Left renal pelvis (tissue), 4 donors: ENCODE measurements at places on chromosomes 11 and 22.

DNA sequence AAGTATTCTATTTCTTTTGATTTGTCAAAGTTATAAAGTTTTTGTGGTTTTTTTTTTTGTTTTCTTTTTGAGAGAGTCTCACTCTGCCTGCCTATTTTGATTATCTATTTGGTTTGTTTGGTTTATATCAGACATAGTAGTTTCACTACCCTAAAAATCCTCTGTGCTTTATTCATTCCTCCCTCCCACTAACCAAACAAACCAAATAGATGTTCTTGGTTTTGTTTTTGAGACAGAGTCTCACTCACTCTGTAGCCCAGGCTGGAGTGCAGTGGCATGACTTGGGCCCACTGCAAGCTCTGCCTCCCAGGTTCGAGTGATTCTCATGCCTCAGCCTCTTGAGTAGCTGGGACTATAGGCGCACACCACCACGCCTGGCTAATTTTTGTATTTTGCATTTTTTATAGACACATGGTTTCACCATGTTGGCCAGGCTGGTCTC is 67.9 kb downstream of the ENTHD1 start:
- DNase-seq = no peak

GRCh38 chr11:69831985-69832384 is 12.8 kb upstream of the FGF3 start:
- no peak for DNase-seq

DNA sequence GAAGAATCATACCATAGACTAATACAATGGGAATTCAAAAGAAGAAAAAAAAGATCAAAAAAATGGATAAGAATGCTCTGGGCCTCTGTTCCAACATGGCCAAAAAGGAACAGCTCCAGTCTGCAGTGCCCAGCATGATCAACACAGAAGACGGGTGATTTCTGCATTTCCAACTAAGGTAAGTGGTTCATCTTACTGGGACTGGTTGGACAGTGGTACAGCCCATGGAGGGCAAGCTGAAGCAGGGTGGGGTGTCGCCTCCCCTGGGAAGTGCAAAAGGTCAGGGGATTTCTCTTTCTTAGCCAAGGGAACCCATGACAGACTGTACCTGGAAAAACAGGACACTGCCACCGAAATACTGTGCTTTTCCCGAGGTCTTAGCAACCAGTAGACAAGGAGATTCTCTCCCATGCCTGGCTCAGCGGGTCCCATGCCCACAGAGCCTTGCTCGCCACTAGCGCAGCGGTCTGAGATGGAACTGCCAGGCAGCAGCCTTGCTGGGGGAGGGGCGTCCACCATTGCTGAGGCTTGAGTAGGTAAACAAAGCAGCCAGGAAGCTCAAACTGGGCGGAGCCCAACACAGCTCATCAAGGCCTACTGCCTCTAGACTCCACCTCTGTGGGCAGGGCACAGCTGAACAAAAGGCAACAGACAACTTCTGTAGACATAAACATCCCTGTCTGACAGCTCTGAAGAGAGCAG is 428.4 kb downstream of the MN1 start:
- no peak for DNase-seq

GRCh38 chr22:39223091-39223710 is 21.6 kb downstream of the PDGFB start:
- DNase-seq = no peak

DNA sequence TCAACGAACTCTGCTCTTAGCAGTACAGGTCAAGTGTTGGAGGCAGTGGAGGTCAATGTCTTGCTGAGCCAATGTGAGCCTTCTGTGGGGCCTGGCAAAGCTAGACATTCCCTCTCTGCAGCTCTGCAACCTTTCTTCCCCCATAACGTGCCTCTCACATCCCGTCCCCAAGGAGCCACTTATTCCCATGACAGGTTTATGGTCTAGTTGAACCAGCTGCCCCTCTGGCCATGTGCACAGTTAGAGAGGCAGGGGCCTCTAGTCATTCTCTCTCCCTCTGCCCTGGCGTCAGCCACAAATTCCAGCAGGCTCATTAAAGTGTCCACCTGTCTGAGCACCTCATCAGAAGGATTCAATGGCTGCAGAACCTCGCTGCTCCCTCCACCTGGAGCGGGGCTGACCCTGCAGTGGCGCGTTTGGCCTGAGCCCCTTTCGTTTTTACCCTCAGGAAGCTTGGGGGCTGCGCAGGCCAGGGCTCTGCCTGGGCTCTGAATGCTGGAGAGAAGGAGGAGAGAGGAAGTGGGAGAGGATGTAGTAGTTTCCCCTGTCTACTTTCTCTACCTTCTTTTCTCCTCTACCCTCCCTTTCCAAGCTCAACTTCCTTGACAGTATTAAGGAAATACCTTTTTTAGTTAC is 302.1 kb upstream of the B3GAT1 start:
- DNase-seq = peak; percentile 52

DNA sequence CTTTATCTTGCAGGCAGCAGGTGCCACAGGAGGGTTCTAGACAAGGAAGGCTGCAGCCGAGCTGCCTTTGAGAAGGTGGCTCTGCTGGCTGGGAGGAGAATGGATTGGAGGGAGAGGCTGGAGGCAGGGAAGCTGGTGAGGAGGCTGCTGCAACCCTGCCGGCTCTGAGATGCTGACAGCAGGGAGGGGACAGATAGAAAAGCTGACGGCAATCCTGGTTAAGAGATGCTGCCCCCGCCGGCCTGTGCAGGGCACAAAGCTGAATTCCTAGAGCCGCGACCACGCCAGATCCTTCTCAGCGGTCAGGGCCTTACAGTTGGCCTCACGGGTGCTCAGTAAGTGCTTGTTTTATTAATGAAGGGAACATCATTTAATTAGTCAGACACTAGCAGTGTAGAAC is 105.4 kb downstream of the CACNA1I start:
- DNase-seq = no peak

- no peak for DNase-seq
These were observed 375.8 kb downstream of the INSC start for GRCh38 chr11:15490535-15490934.

DNA sequence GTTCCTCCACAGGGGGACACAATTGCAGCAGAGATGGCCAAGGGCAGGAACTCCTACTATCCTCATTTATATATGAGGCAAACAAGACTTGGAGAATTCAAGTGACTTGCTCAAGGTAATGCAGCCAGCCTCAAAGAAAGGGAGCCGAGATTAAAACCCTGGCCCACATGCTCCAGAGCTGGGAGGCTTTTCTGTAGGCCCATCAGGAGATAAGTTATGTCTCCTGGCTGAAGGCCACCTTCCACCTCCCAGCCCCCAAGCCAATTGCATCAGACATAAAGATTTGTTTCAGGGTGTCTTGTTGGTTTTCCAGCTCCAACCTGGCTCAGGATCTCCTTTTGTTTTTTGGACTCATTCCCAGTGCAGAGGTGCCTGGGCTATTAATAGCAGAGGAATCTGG is 59.5 kb downstream of the SMIM38 start:
- no peak for DNase-seq

DNA sequence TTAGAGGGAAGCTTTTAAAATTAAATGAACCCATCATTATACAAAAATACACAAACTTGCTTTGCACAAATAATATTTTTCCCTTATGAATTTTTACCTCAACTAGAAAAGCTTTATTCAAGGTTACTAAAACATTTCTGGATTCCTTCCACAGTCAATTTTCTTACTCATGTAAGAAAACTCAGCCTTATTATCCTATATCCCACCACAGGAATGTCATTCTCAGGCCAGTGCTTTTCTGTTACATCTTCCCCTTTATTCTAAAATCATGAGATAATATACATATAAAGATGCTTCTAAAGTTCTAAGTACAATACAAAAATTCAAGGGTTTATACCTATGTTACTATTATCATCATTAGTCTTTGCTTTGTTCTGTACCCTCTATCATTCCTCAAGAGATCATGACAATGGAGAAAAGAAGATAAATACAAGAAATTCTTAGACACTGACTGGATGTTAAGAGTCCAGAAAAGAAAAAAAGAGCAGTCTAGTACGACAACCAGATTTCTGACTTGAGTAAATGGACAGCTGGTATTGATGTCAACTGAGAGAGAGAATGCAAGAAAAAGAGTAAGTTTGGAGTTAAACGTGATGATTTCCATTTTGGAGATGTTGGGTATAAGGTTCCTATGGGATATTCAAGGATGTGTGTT is 60.3 kb downstream of the MTMR2 start:
- no peak for DNase-seq

DNA sequence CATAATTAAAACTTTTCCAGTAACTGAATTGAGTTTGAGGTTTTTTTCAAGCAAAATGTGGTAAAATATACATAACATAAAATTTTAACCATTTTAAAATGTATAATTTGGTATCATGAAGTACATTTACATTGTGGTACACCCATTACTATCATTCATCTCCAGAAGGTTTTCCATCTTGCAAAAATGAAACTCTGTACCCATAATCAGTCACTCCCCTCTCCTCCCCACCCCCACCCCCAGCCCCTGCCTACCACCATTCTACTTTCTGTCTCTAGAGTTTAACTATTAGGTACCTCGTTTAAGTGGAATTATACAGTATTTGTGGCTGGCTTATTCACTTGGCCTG is 63.7 kb downstream of the MICAL2 start:
- DNase-seq = no peak

GRCh38 chr11:118434123-118434552 is 2.2 kb upstream of the KMT2A start:
- DNase-seq = no peak

DNA sequence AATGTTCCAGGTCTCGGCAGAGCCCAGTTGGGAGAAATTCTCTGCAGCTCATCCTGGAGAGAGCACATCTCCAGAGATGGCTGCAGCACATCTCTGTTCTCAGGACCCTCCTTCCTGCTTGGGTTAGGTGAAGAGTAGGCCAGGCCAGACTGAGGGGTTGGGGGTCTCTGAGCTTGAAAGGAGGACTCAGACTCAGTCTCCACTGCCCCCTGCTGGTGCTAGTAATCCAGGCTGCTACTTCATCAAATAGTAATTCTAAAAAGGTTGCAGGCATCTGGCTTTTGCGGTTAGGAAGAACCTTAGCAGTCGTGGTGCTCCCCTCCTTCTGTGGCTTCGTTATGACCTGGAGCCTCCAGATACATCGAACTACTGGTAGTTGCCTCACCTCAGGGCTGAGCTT is 9.7 kb downstream of the TUB start:
- no peak for DNase-seq

DNA sequence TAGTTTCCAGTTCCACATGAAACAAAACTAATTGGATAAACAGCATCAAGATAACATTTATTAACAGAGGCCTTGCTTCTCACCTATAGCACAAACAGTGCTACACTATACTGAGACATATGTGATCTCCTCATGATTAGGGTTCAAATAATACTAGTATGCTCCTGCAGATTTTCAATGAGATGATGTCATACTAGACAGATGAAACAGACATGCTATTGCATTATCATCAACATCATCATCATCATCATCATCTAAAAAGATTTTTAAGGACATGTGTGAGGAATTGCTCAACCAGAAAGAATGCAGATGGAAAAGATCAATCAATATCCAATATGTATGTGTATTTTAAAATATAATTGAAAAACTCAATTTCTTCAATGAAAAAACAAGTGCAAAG is 932.3 kb downstream of the METTL15 start:
- no peak for DNase-seq

- DNase-seq = no peak
These were observed 239.1 kb upstream of the ARHGAP20 start for GRCh38 chr11:110951037-110951949.

DNA sequence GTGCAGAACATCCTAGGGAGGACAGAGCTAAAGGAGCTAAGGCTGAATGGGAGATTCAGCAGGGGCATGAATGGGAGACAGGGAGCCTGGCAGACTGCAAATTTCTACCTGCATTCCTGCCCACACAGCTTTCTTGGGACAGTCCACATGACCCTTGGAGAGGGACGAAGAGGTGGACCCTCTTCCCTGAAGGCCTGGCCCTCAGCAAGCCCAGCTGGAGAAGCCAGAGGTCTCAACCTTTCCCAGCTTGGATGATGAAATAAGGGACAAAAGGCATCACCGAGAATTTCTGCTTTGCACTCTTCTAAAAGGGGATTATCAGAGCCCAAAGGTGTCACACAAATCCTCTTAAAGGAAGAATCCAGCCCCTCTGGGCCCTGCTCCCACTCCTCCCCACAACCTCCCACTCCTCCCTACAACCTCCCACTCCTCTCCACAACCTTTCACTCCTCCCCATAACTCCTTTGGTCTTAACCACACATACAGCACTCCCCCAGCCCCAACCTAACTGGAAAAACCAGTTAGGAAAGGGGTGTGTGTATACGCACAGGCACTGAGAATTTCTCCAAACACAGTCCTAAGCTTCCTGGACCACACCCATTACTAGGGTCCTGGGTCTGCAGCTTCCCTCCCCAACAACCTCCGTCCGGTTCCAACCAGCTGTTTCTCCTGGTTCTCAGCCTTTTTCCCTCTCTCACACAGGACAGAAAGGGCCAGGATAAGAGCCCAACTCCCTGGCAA is 38.4 kb downstream of the RPL27A start:
- no peak for DNase-seq

DNA sequence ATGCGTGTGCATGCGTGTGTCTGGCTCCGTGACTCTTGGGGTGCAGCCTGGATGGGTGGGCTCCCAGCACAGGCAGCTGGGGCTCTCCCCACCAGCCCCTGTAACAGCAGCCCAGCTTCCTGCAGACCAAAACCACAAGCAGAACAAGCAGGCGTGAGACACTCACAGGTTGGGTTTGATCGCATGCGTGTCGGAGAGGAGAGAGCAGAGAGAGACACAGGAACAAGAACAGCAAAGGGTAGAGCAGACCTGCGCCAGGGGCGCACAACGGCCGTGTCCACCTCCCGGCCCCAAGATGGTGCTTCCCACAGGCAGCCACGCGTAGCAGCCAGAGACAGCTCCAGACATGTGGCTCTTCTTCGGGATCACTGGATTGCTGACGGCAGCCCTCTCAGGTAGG is at the start of gene CD6:
TSS of gene CD6 (plus strand) at position 161 of the 400 bp plus-strand sequence. CDS start at position 347, 186 bp downstream.
- DNase-seq = no peak

- no peak for DNase-seq
These were observed 1242.5 kb downstream of the TBC1D22A start for GRCh38 chr22:48004936-48005335.

DNA sequence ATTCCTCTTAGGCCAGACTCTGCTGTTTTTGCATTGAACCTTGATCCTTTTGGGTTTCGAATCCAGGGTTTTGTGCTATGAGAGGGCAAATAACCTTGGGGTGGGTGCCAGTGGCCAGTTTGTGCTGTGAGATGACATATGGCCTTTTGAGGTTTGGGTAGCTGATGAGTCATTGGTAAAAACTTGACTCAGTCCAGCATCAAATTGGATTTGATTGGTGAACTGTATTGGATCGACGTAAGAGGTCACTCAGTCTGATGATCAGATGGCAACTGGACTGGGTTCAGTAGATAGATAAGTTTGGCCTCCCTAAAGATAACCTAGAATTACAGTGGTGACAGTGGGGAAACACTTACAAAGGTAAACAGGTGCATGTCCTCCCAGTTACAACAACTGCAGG is 41.0 kb upstream of the XKR3 start:
- no peak for DNase-seq

- peak; percentile 83 for DNase-seq
These were observed at the start of gene CD59 for GRCh38 chr11:33736148-33736812. TSS of gene CD59 (minus strand) at chr11:33736423. CDS start at chr11:33722445, 13,978 bp downstream.

- peak; percentile 71 for DNase-seq
These were observed 57.4 kb downstream of the CLMP start for GRCh38 chr11:123137431-123138224.

- no peak for DNase-seq
These were observed at the start of gene SHISAL1 for GRCh38 chr22:44312766-44313165. TSS of gene SHISAL1 (minus strand) at chr22:44312951. CDS start at chr22:44300945, 12,006 bp downstream.

GRCh38 chr22:23899042-23899745 is 5.0 kb downstream of the MIF start:
- DNase-seq = no peak

- DNase-seq = no peak
These were observed 15.6 kb downstream of the TOM1 start for GRCh38 chr22:35315141-35315854.
